Activated CD8-positive, alpha-beta T cell treated with anti-CD3 and anti-CD28 coated beads, Interleukin-2, amount 10 ng/mL, durations not matched to agents 7 days and 5 days (primary cell): ENCODE measurements at places on chromosomes 13 and 19.

DNA sequence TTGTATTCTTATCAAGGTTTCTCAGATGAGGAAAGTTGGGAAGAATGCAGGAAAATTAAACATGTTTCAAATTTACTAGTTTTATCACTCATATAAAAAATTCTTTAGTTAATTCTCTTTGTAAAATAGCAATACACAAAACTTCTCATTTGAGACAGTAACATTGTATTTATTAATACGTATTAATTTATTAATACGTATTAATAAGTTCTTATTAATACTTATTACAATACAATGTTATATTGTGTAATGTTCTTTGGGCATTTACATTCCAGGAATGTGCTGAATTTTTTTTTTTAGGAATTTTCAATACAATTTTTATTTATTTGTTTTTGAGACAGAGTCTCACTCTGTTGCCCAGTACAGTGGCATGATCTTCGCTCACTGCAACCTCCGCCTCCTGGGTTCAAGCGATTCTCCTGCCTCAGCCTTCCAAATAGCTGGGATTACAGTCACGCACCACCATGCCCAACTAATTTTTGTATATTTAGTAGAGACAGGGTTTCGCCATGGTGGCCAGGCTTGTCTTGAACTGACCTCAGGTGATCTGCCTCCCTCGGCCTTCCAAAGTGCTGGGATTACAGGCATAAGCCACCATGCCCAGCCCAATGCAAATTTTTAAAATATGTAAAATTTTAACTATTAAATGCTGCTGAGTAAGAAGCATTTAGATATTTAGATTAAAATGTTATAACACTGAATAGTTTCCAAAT is 31.6 kb downstream of the MBNL2 start:
- DNase-seq: no peak

DNA sequence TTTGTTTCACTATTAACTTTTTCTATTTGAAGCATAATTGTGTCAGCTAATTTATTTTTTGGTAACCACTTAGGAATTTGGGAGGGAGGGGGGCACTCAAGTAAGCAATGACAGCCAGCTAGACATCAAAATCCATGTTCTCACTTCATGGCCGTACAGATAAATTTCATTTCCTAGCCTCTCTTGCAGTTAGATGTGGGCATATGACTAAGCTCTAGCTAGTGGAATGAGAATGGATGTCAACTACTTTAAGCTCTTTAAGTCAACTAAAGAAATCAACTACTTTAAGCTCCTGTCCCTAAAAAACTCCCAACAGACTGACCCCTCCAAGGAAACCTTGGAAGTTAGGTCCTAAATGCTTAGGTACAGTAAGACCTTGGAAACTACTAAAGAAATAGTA is 92.0 kb downstream of the KCNRG start:
- DNase-seq: no peak

DNA sequence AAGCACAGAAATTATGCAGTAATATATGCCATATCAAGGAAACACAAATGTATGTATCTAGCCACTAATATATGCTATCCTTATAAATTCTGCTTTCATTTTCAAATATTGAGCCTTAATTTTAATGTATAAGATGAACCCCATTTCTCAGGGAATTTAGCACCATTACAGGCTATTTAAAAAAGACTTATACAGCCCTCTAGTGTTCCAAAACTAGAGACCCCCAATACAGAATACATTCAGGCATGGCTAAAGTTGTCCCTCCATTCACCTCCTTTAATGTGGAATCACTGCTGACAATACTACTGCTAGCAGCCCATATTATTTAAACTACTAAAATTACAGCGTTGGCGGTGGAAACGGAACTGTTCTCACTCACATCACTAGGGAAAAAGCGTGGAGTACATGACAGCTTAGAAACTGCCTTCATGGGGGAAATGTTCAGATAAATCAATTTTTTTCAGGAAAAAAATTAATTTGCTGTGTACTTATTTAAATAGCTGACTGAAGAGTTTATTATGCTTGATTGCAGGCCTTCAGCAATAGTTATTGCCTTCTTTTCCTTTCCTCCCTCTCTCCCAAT is 541.0 kb downstream of the PCDH9 start:
- no peak for DNase-seq

DNA sequence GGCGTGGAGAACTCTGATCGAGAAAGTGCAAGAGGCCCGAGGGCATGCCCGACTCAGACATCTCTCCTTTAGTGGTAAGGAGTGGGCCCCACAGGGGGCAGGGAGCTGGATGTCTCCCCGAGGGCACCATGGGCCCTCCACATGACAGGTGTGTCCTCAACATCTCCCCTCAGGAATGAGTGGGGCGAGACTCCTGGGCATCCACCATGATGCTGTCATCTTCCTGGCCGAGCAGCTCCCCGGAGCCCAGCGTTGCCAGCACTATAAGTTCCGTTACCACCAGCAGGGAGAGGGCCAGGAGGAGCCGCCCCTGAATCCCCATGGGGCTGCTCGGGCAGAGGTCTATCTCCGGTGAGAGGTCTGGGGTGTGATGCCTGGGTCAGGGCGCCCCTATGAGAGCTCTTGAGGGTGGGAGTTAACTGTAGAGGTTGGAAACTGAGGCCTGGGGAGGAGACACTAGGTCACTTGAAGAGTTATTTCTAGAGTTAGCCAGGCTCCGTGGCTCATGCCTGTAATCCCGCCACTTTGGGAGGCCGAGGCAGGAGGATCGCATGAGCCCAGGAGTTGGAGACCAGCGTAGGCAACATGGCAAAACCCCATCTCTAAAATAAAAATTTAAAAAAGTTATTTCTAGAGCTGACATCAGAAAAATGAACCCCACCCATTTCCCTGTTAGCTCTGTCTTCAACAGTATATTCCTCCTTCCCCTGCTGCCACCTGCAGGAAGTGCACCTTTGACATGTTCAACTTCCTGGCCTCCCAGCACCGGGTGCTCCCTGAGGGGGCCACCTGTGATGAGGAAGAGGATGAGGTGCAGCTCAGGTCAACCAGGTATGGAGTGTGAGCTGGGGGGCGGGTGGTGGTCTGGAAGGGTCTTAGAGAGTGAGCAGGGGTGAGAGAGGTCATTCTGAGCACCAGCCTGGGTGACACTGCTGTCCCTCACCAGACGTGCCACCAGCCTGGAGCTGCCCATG is 5.1 kb downstream of the IGFLR1 start:
- peak; percentile 58 for DNase-seq

DNA sequence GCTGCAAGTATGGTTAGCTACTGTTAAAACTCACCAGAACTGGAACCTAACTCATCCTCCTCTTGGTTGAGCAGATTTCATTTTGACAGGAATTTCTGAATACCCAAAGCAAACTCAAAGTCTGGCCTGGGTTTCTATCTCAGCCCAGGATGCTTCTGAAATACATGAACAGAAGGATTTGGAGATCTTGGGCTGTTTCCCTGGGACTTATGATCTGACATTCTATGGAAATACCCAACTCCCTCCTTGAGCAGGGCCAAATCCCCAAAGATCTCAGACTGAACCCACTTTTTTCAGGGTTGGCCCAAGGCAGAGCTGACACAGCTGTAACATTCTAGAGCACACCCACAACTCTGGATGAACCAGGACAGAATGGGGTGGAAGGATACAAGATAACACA is 1.1 kb upstream of the ITM2B start:
- DNase-seq: no peak

GRCh38 chr13:107873926-107874325 is 341.4 kb downstream of the LIG4 start:
- DNase-seq: no peak

GRCh38 chr13:114283576-114283975 is 2.2 kb downstream of the UPF3A start:
- DNase-seq: no peak

GRCh38 chr13:60973529-60973928 is 442.1 kb downstream of the PCDH20 start:
- DNase-seq: no peak

- DNase-seq: no peak
Measured at GRCh38 chr19:13031917-13032623, 36.8 kb downstream of the NFIX start.

GRCh38 chr19:12899891-12900518 is 9.0 kb downstream of the GCDH start:
- peak; percentile 41 for DNase-seq

DNA sequence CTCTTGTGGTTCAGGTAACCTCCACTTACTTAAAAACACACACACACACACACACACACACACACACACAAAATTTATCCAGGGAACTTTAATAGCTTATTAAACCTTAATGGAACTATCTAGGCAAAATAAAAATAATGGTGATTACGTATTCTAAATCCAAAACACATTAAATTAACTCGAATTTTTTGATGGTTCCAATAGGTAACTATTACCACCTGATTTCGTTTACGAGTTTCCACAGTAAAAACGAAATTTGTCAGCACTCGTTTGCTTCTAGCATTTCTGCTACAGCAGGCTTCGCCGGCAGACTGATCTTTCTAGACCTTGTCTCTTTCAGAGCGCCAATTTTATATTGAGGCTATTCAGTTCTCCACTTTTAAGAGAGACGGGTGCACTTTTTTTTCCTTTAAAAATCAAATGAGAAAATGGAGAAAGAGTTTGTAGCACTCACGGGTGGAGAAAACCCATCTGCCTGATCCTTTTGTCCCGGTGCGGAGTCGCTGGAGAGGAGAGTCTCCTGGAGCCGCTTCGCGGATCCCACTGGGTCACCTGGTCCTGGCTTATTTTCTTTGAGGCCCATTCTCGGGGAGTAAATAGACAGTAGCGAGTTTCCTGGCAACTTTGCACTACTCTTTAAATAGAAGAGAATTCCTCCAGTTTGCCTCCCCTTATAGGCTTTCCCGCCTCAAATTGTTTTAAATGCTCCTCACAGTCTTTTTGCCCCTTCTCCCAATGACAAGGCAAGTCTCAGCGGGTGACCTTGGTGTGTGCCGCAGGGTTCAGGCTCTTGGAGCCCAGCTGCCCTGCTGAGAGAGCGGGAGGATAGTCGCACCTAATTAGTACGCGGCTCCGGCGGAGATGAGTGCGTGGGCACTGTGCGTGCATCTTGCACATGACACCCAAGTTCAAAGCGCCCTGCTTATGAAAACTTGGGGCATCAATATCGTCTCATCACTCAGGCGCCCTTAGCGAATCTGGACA is 117.0 kb downstream of the KCNRG start:
- no peak for DNase-seq

DNA sequence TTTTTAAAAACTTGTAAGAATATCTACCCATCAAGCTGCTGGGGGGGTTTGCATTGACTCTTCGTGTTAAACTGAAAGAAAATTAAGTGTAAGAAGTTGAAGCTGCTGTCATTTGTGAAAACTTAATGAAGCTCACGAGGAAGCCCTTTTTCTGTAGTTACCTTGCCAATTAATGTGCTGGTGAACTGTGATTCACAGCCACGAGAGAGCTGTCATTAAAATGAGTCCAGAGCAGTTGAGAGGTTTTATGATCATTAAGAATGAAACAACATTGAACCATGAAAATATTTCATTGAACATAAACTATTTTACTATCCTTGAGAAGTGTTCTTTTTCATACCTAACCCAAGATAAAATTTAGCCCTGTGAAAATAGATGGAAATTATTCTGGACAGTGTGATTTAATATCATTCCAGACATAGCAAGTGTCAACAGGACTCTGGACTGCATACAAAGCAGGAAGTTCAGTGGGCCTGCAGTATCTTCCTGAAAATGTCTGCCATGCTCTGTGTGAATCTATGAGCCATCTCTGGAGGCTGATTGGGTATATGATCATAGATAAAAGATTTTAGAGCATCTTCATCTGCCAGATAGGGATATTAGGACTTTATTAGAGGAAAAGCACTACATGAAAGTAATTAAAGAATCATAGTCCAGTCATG is 53.8 kb downstream of the DPY19L3 start:
- no peak for DNase-seq

DNA sequence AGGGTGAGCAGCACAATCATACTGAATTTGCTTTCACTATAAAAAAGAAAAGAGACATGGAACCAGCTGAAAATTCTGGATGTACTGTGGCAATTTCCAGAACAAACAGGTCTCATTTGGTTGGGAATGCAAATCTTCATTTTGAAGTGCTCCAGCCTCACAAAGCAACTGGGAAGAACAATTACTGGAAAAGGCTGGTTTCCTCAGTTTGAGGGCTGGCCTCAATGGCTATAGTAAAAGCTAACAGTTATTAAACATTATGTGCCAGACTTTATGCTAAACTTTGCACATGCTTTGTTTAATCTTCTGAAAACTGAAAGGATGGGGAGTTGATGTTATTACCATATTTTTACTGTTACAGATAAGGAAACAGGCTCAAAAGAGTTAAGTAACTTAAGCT is 3.0 kb downstream of the OBI1 start:
- DNase-seq: no peak

DNA sequence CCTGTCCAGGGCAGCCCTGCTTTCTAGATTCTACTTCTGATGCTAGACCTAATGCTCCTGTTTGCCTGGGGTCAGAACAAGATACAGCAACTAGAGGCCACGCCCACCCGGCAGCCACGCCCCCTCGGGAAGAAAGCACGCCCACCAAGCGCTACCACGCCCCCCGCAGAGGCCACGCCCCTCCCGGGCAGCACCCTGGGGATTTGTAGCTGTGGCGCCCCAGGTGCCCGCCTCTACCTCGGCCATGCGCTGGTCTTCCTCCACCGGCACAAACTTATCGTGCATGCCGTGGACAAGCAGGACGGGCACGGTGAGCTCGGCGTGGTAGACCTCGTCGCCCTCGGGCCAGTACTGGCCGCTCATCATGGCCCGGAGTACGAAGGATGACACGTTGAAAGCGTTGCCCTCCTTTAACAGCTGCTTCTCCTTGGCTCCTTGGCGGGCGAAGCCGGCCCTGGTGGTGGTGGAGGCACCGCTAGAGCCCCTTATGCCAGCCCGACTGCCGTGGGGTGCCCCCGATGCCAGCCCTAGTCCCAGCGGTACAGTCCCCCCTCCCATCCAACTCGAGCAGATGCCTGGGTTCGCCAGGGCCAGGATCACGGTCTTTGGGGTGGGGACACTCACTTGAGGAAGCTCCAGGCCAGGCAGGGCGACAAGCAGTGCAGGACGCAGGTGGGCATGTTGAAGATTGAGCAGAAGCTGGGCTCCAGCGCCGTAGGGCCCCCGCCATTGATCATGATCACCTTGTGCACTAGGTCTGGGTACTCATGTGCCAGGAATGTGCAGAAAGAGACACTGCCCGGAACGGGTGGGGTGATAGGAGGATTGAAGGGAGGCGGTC is 9.0 kb downstream of the ABHD8 start:
- peak; percentile 49 for DNase-seq

DNA sequence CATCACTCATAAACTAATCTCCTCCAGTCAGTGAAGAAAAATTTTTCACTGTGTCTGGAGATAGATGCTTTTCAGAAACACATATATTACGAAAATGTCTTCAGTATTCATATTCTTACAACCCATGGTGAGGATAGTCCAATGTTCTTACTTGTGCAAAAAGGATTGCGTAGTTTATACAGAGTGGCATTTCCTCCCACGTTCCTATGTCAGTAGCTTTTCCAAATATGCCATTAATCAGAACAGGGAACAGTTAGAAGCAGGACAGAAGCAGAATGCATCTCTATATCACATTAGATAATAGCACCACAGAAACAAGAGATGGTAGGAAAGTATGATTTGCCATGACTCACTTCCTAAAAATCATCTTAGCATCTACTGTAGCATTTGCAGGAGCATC is 282.9 kb downstream of the SLITRK5 start:
- DNase-seq: no peak

- peak; percentile 94 for DNase-seq
Measured at GRCh38 chr13:30114571-30115256, 192.6 kb downstream of the KATNAL1 start.
